A673 (cell line): ENCODE measurements at places on chromosomes 2 and 18. TPM values are rescaled to one million over a fixed set of nuclear protein-coding genes. Genes with fewer than 3 reads are reported as not detected.
A peak's percentile ranks its signal among the peaks of the same experiment; 100 is the strongest.

GRCh38 chr18:22456547-22456946 lies 38.8 kb upstream of the CTAGE1 start:
- DNase-seq: no peak

DNA sequence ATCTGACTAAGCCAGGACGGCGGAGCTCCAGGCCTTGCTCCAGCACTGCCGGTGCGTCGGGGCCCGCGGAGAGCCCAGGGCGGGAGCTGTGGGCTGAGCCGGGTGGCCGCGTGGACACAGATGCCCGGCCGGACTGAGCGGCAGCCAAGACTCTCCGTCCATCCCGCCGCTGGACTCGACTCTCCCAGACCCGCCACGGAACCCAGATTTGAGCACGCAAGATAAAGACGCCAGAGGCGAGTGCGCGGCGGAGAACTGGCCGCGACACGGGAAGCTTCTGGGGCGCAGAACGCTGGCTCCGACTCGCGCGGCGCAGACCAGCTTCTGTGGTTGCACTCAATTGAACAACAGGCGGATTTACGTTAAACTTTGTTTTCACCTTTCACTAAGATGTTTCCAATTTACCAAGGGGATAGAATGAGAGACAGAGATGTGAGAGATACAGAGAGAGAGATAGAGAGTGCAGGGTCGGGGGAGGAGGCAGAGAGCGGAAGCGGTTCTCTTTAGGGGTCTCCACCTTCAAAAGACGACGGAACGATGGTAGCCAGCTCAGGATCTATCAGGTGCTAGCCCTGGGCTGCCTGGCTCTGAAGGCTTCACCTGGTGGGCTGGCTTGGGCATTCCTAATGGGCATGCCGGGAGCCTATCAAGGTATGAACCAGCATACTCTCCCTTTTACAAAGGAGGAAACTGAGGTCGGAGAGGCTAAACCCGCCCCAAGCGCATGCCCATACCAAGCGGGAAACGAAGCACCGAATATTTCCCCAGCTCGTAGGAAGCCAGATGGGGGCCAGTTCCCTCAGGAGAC lies 10.4 kb upstream of the EN1 start:
- no peak for DNase-seq

GRCh38 chr18:58255701-58256311 lies 211.8 kb downstream of the NEDD4L start:
- no peak for DNase-seq

DNA sequence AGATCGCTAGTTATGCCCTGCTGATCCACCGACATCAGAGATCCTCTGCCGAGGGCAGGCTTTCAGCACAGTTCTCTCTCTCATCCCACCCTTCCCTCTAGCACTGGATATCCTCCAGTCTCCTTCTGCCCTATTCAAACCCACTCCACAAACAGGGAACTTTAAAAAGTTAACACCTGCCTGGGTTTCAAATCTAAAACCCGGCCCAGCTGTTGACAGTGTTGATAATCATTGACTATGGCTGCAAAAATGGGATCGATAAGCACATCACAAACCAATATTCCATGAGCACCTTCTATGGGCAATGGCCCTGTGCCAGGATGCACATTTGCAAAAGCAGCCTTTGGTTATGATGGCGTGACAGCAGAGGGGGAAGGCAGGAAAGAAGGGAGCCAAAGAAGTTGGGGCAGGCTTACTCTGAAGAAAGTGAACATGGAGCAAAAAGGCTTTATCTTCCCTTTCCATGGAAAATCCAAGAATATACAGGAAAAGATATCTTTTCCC lies 482.3 kb upstream of the KLHL29 start:
- DNase-seq: no peak

DNA sequence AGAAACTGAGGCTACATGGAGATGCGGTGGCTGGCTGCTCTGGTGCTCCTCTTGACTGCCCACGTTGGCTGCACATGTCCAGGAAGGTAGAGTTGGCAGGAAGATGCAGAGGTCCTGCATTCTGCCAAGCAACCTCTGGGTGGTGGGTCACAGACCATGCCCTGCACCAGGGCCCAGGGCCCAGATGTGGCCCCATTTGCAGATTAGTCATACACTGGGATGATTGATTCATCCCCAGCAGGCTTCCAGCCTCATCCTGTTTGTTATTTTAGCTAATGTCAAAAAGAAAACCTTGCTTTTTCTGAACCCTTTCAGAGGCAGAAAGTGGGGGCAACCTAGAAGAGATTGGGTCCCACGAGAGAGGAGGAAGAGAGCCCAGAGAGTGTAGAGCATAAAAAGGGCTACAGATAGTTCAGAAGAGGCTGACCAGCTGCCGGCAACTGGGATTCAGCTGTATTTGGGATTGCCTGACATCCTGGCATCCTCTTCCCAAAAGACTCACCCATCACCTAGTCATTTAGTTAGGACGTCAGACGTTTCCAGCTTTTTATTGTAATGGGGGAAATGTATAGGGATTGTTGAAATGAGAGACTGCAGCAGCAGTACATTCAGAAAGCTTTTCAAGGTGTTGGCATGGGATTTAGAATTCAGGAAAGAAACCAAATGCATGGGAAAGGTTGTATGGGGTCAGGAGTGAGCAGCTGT lies 101.9 kb downstream of the CTIF start:
- DNase-seq: no peak

- DNase-seq: peak; percentile 21
Observed at GRCh38 chr2:121650315-121650930, 1.2 kb upstream of the CLASP1 start.

GRCh38 chr2:190417045-190417842 lies 9.1 kb downstream of the MFSD6 start:
- no peak for DNase-seq

Gene TNS1
- total RNA-seq: 88.9 and 99.6 TPM in 2 replicates

Gene ALPP
- not detected in 2 replicates for total RNA-seq
